Prostate gland (tissue), 2 donors: ENCODE measurements at places on chromosomes 11 and 22. TPM values are rescaled to one million over a fixed set of nuclear protein-coding genes. Genes with fewer than 3 reads are reported as not detected.

Gene OVOL1
- 8.5 TPM for total RNA-seq

Gene IGLL1
- total RNA-seq, result 0.85 TPM

Gene MUC2
- total RNA-seq, result not detected

Gene TNNT3
- total RNA-seq, result 8.4 TPM

GRCh38 chr11:112382561-112382960, 121.9 kb upstream of the PLET1 start:
- no peak overlapping the region for H3K27ac ChIP-seq
- H3K4me3 ChIP-seq, result no peak overlapping the region
- no peaks in the 10 kb centered on the region for H3K4me1 ChIP-seq
- H3K27me3 ChIP-seq, result no peaks in the 10 kb centered on the region
- no peaks in the 10 kb centered on the region for H3K36me3 ChIP-seq
- DNase-seq, result no peak

DNA sequence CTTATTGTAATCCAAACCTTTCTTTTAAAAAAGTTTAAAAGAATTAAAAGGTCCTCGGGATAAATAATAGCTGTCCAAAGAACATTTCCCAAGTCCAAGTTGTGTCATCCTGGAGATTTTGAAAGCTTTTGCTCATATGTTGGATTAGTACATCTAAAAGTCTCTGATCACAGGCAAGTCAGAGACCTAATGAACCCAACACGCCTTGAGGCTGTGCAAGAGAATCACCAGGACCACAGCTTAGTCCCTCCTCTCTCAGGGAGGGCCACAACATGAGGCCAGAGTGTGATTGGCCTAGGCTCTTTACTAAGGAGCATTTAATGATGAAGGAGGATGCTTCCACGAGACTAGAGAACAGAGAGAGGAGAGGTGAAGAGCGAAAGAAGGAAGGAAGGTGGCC, 98.7 kb upstream of the OR5AK2 start:
- H3K4me1 ChIP-seq, result no peaks in the 10 kb centered on the region
- H3K27ac ChIP-seq, result no peak overlapping the region
- no peaks in the 10 kb centered on the region for H3K36me3 ChIP-seq
- H3K4me3 ChIP-seq, result no peak overlapping the region
- DNase-seq, result no peak

DNA sequence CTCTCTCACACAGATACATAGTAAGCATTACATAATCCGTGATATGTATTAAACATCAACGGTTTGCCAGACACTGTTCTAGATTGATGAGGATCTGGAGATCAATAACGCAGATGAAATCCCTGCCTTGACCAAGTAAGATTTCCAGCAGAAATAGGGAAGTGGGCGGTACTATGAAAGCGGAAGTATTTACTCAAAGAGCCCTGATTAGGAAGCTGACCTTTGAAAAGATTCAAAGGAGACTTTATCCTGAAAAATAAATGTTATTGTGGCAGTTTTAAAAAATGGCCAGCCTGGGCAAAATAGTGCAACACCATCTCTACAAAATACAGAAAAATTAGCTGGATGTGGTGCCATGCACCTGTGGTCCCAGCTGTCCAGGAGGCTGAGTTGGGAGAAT, 26.8 kb downstream of the GAB2 start:
- no peaks in the 10 kb centered on the region for H3K36me3 ChIP-seq
- H3K27me3 ChIP-seq, result no peaks in the 10 kb centered on the region
- DNase-seq, result no peak
- H3K4me1 ChIP-seq, result no peaks in the 10 kb centered on the region
- H3K4me3 ChIP-seq, result no peak overlapping the region
- no peak overlapping the region for H3K27ac ChIP-seq

Gene CALCA
- total RNA-seq, result 4.1 TPM

Gene ST14
- 39.8 TPM for total RNA-seq

- no peaks in the 10 kb centered on the region for H3K4me1 ChIP-seq
- H3K4me3 ChIP-seq, result no peak overlapping the region
- H3K36me3 ChIP-seq, result no peaks in the 10 kb centered on the region
- no peak overlapping the region for H3K27ac ChIP-seq
- peaks cover 3% of the 10 kb centered on the region for H3K27me3 ChIP-seq
Observed at GRCh38 chr22:26273011-26273675, 103.9 kb downstream of the SEZ6L start.

GRCh38 chr11:8362899-8363298, 99.2 kb upstream of the LMO1 start:
- H3K27ac ChIP-seq, result no peak overlapping the region
- no peaks in the 10 kb centered on the region for H3K27me3 ChIP-seq
- DNase-seq, result no peak
- no peaks in the 10 kb centered on the region for H3K4me1 ChIP-seq

GRCh38 chr11:123587044-123587443, 67.4 kb downstream of the SCN3B start:
- no peaks in the 10 kb centered on the region for H3K27me3 ChIP-seq
- H3K27ac ChIP-seq, result no peak overlapping the region
- H3K36me3 ChIP-seq, result no peaks in the 10 kb centered on the region

Gene AQP11
- total RNA-seq, result 6.9 TPM

DNA sequence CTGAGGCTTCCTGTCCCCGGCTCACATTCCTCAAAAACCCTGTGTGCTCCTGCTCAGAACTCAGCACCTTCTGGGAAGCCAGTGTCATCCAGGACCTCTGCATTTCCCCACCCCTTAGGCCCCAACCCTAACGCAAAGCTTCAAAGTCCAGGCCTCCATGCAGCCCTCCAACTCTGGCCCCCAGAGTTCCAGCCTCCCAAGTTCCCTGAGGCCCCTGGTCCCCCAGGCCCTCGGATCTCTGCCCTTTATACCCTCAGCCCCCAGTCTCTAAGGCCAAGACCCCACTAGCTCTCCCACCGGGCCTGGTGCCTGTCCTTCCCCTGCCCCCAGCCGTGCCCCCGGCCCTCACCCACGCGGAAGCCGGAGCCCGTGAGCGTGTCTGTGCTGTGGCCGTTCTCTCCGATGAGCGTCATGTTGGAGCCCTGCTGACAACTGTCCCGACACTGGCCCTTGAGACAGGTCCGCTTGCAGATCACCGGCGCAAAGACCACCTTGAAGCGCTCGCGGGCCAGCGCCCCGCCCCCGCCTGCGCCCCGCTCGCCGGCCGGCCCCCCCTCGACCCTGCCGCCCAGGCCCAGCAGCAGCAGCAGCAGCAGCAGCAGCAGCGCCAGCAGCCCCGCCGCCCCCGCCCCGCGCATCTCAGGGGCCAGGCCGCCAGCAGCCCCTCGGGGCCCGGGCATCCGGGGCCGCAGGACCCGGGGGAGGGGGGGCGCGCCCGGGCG, 718 bp downstream of the LTBP3 start:
- DNase-seq, result no peak
- H3K27ac ChIP-seq, result peak overlapping the region; percentile 93
- H3K4me1 ChIP-seq, result peaks cover 13% of the 10 kb centered on the region
- H3K27me3 ChIP-seq, result no peaks in the 10 kb centered on the region
- peak overlapping the region; percentile 61 for H3K4me3 ChIP-seq
- H3K36me3 ChIP-seq, result no peaks in the 10 kb centered on the region

DNA sequence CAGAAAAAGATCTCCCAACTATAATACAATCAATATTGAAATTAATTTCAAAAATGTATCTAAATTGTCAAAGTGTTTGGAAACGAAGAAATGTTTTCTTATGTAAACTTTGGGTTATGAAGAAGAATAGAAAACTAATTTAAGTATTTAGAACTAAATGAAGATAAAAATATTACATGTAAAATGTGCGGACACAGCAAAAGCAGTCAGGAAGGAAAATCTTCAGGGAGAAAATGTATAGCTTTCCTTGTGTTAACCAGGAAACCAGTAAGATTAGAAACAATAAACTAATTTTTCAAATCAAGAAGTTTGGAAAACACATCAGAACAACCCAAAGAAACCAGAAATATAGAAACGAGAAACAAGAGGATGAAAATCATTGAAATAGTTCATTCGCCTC, 466.5 kb downstream of the BRD1 start:
- no peak for DNase-seq
- no peak overlapping the region for H3K4me3 ChIP-seq
- H3K4me1 ChIP-seq, result no peaks in the 10 kb centered on the region
- H3K27ac ChIP-seq, result no peak overlapping the region
- H3K27me3 ChIP-seq, result peaks cover 3% of the 10 kb centered on the region

GRCh38 chr22:50086526-50086925, 1.3 kb upstream of the MLC1 start:
- no peak overlapping the region for H3K4me3 ChIP-seq
- H3K36me3 ChIP-seq, result no peaks in the 10 kb centered on the region
- no peak overlapping the region for H3K27ac ChIP-seq
- peaks cover 6% of the 10 kb centered on the region for H3K27me3 ChIP-seq
- no peaks in the 10 kb centered on the region for H3K4me1 ChIP-seq

DNA sequence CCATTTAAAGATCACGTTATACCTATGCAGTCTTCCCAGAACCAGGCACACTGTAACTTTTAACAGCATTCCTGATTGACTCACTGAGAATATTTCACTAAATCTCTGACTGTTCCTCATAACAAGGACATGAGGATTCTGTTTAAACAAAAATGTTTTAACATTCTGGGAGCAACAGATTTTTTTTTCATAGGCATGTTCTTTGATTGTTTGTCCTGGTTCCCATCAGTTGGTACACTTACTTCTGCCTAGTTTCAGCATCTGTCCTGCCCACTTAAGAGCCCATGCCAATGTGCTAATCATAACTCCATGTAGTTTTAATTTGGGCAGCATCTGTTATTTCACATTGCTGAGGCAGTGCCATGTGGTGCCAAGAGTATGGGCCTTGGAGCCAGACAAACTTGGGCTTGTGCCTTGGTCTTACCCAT, 138.5 kb upstream of the CTSC start:
- H3K4me1 ChIP-seq, result no peaks in the 10 kb centered on the region
- H3K27me3 ChIP-seq, result no peaks in the 10 kb centered on the region

DNA sequence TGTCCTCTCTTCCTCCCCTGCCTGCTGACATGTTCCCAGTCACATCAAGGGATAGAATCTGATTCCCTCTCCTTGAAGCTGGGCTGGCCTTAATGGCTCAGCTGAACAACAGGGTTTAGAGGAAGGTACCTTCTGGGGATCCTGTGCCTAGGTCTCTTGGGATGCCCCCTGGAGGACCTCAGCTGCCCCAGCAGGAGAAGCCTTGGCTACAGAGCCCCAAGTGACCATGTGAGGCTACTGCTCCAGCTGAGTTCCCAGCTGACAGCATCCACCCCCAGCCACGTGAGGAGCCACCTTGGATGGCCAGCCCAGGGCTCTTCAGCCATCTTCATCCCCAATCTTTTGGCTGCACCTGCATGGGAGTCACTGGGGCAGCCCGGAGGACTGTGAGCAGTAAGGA, 1499.3 kb downstream of the TBC1D22A start:
- no peaks in the 10 kb centered on the region for H3K36me3 ChIP-seq
- no peaks in the 10 kb centered on the region for H3K4me1 ChIP-seq
- peaks cover 6% of the 10 kb centered on the region for H3K27me3 ChIP-seq

- no peak overlapping the region for H3K27ac ChIP-seq
- no peaks in the 10 kb centered on the region for H3K36me3 ChIP-seq
- H3K4me3 ChIP-seq, result no peak overlapping the region
- no peak for DNase-seq
Observed at GRCh38 chr22:42076764-42077485, 2.6 kb upstream of the SMDT1 start.

GRCh38 chr22:27588268-27588667, 213.3 kb downstream of the MN1 start:
- peak; percentile 74 for DNase-seq
- no peaks in the 10 kb centered on the region for H3K36me3 ChIP-seq
- no peaks in the 10 kb centered on the region for H3K27me3 ChIP-seq

Gene BACE1-AS
- 19.1 TPM for total RNA-seq

- H3K4me3 ChIP-seq, result no peak overlapping the region
- H3K27ac ChIP-seq, result no peak overlapping the region
- H3K36me3 ChIP-seq, result no peaks in the 10 kb centered on the region
- DNase-seq, result no peak
- no peaks in the 10 kb centered on the region for H3K4me1 ChIP-seq
- H3K27me3 ChIP-seq, result no peaks in the 10 kb centered on the region
Observed at GRCh38 chr11:122353561-122353960, 237.5 kb upstream of the BLID start.

GRCh38 chr22:28883657-28883916, 215 bp downstream of the ZNRF3 start:
- H3K36me3 ChIP-seq, result no peaks in the 10 kb centered on the region
- DNase-seq, result no peak
- peaks cover 3% of the 10 kb centered on the region for H3K4me1 ChIP-seq
- peak overlapping the region; percentile 70 for H3K4me3 ChIP-seq
- peak overlapping the region; percentile 75 for H3K27ac ChIP-seq

GRCh38 chr11:108324587-108324986, 101.7 kb downstream of the ATM start:
- no peaks in the 10 kb centered on the region for H3K36me3 ChIP-seq
- H3K27me3 ChIP-seq, result no peaks in the 10 kb centered on the region
- no peak overlapping the region for H3K4me3 ChIP-seq
- DNase-seq, result no peak
- no peak overlapping the region for H3K27ac ChIP-seq
